Forelimb muscle (tissue), 1 donor: ENCODE measurements at places on chromosomes 16 and 17.

DNA sequence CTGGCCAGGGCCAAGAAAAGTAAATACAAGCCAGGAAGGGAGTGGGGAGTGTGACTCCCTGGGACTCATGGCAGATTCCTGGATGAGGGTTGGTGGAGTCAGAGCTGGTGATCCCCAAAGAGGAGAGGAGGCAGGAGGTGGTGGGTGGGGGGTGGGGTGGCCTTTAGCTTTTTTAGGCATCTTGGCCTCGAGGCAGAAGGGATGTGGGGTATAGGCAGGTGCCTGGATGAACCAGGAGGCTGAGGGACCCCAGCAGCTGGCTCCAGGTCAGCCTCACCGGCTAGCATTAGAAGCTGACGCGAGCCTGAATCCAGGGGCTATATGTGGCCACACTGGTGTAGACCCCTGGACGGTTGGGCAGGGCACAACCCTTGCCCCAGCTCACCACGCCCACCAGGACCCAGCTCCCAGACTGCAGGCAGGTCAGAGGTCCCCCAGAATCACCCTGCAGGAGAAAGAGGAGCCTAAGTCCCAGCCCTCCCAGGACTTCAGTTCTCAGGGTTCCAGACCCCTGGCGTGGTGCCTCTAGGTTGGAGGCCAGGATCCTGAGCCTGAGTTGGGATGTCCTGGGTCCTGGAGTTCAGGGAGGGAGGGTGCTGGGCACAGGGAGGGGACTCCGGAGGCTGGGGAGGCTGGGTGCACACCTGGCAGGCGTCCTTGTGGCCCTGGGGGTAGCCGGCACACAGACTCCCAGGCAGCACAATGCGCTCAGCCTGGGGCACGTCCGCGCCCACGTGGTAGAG, 2.8 kb downstream of the PRSS33 start:
- no peak for DNase-seq

- DNase-seq = no peak
Measured at GRCh38 chr16:10076037-10076436, 106.2 kb downstream of the GRIN2A start.

DNA sequence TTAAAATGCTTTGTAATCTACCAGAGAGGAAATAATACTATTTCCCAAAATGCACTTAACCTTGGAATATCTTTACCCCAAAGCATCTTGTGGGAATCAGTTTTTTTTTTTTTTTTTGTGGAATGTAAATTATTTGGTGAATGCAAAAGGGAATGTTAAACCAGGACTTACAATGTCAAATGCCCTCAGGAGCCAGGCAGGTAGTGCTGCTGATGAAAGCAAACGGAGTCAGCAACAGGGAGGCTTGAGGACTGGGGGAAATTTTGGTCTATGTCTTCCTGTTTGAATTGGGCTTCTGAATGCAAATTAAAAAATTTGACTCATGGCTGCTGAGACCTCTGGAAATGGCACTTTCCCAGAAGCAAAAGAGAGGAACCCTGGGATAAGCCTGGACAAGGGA, 96.5 kb upstream of the NLRP1 start:
- no peak for DNase-seq

DNA sequence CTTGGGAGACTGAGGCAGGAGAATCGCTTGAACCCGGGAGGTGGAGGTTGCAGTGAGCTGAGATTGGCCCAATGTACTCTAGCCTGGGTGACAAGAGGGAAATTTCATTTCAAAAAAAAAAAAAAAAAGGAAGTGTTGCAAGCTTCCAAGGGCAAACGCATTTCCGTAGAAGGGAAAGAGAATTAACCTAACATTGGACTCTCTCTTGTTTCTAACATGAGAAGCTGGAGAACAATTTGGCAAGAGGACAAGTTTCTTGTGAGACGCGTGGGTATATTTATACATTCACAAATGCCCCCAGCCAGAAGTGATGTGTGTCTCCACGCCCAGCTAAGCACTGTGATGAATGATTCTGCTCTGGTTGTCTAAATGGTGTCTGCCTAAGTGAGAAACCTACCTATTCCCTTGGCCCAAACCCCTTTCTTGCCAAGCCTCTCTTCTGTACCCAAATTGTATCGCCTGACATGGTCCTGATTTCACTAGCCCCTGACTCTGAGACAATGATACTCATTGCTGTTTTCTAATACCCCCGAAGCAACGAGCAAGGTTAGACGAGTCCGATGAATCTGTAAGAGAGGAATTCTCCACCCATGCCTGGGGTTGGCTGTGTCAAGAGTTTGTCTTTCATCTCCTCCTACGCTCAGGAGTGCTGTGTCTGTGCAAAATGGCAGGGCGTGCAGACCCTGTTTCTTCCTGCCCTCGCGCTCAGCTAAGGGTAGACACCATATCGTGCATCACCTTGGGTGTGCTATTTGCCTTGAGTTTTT, 14.2 kb upstream of the ST6GALNAC2 start:
- DNase-seq = no peak

- no peak for DNase-seq
Measured at GRCh38 chr16:81481207-81481821, 36.7 kb downstream of the CMIP start.
